ENCODE measurements at places on chromosomes 11 and 22. TPM values are rescaled to one million over a fixed set of nuclear protein-coding genes. Genes with fewer than 3 reads are reported as not detected.
A peak's percentile ranks its signal among the peaks of the same experiment; 100 is the strongest.

The CARD18 gene
- total RNA-seq: not detected

The RRP8 gene
- 19.7 TPM for total RNA-seq

The CDC42BPG gene
- total RNA-seq: 20.1 TPM

- no peaks in the 10 kb centered on the region for H3K36me3 ChIP-seq
- H3K27me3 ChIP-seq: peaks cover 15% of the 10 kb centered on the region
- no peak overlapping the region for H3K27ac ChIP-seq
- H3K4me1 ChIP-seq: peaks cover 20% of the 10 kb centered on the region
Observed at GRCh38 chr22:48828688-48829087, 999.0 kb downstream of the BRD1 start.

DNA sequence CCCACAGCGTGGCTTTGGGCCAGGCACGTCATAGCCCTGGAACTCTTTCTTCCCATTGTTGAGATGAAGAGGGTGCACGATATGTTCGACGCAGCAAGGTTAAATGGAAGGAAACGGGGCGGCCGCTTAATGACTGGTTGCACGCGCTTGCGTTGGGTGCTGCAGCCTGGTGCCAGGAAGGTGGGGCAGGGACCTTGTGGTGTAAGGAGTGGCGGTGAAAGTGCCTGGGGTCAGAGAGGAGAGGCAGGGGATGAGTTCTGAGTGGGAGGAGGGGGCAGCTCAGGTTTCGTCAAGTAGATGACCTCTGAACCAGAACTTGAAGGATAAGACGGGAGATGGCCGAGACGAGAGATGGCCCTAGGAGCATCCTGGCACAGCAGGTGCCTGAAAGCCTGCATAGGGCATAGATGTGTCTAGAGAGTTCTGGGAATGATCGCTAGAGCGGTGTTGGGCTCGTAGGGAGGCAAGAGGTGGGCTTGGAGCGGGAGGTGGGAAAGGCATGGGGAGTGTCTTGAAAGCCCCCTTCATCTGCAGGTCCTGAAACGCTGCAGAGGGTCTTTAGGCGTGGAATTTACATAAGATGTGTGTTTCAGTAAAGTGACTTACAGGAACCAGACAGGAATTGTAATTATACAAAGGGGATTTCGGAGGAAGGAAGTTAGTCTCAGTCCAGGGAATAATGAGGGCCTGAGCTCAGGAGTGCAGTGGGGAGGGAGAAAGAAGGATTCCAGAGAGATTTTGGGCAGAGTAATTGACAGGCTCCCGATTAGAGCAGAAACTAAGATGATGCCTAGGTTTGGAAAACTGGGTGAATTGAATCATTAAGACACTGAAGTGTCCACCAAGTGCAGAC, 43.2 kb upstream of the CLDN5 start:
- H3K27me3 ChIP-seq: peaks cover 26% of the 10 kb centered on the region
- no peak for DNase-seq
- no peaks in the 10 kb centered on the region for H3K4me1 ChIP-seq
- H3K27ac ChIP-seq: no peak overlapping the region

GRCh38 chr11:66904561-66904960, 47.7 kb downstream of the LRFN4 start:
- H3K36me3 ChIP-seq: no peaks in the 10 kb centered on the region
- H3K27ac ChIP-seq: peak overlapping the region; percentile 81
- no peak for DNase-seq

GRCh38 chr11:96052921-96053651, 129.2 kb upstream of the MTMR2 start:
- H3K27me3 ChIP-seq: no peaks in the 10 kb centered on the region
- DNase-seq: no peak
- H3K36me3 ChIP-seq: peaks cover 15% of the 10 kb centered on the region
- H3K27ac ChIP-seq: peak overlapping the region; percentile 85
- peaks cover 57% of the 10 kb centered on the region for H3K4me1 ChIP-seq
- peak overlapping the region; percentile 12 for H3K4me3 ChIP-seq

DNA sequence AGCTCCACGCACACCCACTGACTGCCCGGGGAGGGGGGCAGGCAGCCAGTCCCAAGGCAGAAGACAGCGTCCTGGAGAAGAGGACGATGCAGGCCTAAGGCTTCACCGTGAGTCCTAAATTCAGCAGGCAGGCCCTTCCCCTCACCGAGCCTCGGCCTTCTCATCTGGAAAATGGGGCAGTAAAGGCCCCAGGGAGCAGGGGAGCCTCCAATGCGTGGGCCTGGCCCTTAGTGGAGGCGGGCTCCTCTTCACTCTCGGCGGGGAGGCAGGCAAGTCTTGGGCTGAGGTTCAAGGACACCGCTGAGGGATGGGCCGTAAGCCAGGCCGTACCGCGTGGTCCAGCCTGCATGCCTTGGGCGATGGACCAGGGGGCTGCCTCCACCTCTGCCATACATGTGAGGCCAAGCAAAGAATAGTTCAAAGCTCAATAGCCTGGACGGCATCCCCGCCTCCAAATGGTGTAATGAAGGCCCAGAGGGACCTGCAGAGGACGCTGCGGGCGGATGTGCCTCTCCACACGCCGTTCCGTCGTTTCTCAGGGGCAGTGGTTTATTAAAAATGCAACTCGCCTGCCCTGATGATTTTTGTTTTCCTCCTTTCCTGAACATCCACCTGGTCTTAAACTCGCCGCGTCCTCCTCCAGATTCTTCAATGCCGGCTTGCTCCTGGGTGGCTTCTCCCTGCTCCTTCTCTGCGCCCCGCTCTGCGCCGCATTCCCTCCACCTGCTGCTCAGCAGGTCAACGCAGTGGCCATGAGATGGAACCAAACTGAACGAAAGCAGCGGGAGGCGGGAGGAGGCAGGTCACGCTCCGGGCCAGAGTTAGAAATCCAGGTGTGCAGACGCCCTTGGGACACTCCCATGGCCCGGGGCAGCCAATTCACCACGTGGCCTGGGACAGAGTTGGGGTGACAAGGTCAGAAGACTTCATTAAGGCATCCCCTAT, 627.8 kb downstream of the TBC1D22A start:
- no peak overlapping the region for H3K27ac ChIP-seq
- DNase-seq: no peak
- H3K4me1 ChIP-seq: no peaks in the 10 kb centered on the region
- H3K4me3 ChIP-seq: no peak overlapping the region
- H3K36me3 ChIP-seq: no peaks in the 10 kb centered on the region
